ENCODE measurements at places on chromosomes 5 and 9.

DNA sequence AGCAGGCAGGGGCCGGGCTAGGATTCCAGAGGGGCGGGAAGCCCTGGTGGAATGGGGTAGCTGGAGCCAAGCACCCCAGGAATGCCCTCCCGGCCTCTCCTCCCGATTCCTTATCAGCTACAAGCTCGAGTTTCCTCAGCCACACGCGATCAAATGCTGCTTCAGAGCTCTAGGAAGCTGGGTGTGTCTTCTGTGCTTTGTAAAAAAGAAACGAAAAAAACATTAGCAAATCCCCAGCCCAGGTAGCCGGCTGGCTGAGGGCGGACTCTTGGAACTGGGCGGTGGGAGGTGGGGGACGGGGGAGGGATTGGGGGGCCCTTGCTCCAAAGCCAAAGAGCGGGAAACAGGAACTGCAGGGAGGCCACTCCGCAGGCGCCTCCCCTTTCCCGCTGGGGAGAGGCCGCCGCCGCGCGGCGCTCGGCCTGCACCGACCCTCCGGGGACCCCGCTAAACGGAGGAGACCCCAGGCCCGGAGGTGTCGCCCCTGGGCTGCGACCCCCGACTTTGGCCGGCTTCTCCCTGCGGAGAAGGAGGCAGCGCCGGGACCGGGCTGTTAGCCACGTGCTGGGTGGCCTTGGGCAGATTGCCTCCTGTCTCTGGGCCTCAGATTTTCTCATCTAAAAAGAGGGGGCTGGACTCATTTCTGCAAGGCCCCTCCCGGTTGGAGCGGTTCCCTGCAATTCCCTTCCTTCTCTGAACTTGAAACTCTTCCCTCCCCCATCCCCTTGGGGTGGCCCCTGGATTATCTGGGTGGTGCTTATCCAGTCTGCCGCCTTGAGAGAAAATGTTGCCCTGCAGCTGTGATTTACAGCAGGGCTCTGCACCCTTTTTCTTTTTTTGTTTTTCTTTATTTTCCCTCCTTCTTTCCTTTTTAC lies 40.9 kb upstream of the FABP6 start:
- DNase-seq: no peak

GRCh38 chr5:34731435-34732232 lies 75.5 kb downstream of the RAI14 start:
- no peak for DNase-seq

DNA sequence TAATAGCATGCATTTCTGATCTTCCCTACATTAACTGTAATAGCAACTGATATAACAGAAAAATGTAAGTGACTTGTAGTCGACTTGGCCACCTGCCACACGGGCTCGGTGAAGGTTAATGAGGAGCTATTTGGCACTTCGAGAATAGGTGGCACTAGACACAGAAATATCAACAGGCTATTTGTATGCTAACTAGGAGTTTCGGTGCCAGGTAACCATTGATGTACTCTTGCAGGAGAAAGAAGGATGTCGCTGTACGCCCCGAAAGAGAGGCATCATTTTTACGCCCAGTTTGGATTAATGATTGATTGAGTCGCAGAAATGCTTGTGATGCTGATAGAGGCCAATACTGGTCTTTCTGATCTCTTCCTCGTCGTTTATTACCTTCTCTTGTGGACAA lies 516 bp upstream of the DMRT2 start:
- no peak for DNase-seq

DNA sequence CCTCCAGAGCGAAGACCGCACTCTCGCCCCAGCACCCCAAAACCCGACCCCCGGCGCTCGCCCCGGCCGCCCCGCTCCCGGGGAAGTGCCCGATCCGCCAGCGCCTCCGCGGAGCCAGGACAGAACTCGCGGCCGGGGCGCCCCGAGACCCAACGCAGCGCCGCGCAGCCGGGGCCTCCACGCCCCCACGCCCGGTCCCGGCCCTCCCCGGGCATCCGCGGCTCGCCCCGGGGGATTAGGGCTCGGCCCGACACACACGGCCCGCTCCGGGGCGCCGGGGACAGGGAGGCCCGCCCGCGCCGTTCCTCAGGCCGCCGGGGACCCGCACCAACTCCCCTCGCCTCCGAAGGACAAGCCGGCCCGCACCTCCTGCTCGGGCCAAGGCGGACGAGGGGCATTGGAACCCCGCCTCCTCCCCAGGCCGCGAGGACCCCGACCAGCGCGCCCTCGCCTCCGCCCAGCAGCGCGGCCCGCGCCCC lies 544 bp downstream of the FNBP1 start:
- DNase-seq: no peak

- DNase-seq: no peak
Observed at GRCh38 chr9:116419181-116419580, 265.6 kb downstream of the PAPPA start.

Data from inflammatory macrophage treated with lipopolysaccharide for 4 hours (primary cell).